NCI-H774 (cell line): ENCODE measurements at places on chromosomes 5 and 9.

GRCh38 chr5:11467588-11467987 is 436.7 kb downstream of the CTNND2 start:
- no peak for DNase-seq

- DNase-seq, result no peak
Measured at GRCh38 chr5:72066705-72067107, 40.6 kb upstream of the MAP1B start.

GRCh38 chr5:136194576-136194975 is 1.6 kb upstream of the SMIM32 start:
- no peak for DNase-seq

- no peak for DNase-seq
Measured at GRCh38 chr5:138966236-138966985, 91.3 kb upstream of the LRRTM2 start.

DNA sequence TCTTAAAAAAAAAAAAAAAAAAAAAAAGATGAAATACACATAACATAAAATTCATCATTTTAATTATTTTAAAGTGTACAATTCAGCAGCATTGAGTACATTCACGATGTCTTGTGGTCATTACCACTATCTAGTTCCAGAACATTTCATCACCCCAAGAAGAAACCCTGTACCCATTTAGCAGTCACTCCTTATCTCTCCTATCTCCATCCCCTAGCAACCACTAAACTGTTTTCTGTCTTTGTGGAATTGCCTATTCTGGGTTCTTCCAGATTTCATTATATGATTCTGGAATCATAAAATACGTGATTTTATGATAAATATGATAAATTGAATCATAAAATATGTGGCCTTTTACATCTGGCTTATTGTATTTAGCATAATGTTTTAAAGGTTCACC is 8.9 kb upstream of the HMCN2 start:
- DNase-seq, result no peak

DNA sequence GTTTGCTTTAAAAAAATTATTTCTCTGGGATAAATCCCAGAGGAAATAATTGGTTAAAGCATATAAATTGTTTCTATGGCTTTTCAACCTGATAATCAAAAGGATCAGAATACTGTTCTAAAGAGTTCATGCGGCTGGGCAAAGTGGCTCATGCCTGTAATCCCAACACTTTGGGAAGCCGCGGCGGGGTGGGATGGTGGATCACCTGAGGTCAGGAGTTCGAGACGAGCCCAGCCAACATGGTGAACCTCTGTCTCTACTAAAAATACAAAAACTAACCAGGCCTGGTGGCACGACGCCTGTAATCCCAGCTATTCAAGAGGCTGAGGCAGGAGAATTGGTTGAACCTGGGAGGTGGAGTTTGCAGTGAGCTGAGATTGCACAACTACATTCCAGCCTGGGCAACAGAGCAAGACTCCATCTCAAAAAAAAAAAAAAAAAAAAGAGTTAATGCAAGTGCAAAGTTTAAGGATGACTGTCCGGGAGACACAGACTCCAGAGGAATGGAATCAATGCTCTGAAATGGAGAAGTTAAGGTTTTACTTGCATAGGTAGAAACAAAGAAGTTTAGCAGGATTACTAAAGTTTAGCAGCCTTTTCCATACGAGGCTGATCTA is 16.6 kb upstream of the GRHPR start:
- DNase-seq, result no peak
